ENCODE measurements at places on chromosomes 12 and 14. TPM values are rescaled to one million over a fixed set of nuclear protein-coding genes. Genes with fewer than 3 reads are reported as not detected.

The REM2 gene
- total RNA-seq = 0.93 TPM

DNA sequence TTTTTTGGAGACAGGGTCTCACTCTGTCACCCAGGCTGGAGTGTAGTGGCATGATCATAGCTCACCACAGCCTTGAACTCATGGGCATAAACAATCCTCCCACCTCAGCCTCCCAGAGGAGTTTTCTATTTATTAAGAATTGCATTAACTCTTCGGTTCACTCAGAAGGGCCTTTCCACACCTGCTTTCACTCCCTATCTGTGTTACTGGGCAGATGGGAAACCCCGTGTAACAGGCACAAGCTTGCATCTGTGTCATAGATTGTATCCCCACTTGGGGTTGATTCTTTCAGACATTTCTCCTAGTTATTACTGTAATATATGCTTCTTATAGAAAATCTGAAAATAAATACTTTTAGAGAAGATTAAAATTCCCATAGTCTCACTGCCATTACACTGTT lies 38.7 kb downstream of the STX2 start:
- ATAC-seq = no peak

GRCh38 chr12:91717804-91718203 lies 427.8 kb downstream of the BTG1 start:
- ATAC-seq = no peak

GRCh38 chr14:29759521-29760340 lies 167.9 kb downstream of the PRKD1 start:
- ATAC-seq = no peak

- peak; percentile 79 for ATAC-seq
These were observed 15.4 kb downstream of the SELPLG start for GRCh38 chr12:108618079-108618952.

GRCh38 chr14:100785626-100786025 lies 40.3 kb upstream of the MEG3 start:
- no peak for ATAC-seq

- ATAC-seq = no peak
These were observed 29.6 kb upstream of the PRMT8 start for GRCh38 chr12:3461391-3461790.

- ATAC-seq = no peak
These were observed 8.8 kb downstream of the SUSD6 start for GRCh38 chr14:69620211-69620611.

The EIF5 gene
- total RNA-seq = 184 TPM

DNA sequence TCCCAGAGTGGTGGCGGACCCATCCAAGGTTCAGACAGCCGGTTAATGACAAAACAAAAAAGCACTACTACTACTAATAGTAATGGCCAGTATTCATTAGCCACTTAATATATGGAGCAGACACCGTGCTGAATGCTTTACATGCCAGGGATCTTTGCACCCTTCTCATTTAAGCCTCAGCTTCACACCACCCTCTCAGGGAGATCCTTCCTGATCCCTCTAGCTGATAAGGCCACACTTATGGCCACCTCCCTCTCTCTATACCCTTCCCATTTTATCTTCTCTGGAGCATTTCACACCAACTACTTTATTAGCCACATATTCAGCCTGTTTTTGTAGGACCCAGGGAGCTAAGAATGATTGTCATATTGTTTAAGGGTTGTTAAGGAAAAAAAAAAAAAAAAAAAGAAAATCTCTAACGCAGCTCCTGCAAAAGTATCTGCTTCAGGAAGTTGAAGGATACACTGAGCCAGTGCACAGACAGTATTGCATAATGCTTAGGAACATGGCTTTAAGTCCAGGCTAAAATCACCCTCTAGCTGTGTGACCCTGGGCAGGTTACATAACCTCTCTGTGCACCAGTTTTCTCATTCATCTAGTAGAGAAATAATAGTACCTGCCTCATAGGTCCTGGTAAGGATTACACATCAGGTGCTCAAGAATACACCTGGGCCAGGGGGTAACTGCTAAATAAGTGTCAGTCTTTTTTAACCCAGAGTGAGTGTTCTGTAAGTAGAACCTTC lies 29.4 kb downstream of the NUAK1 start:
- no peak for ATAC-seq

DNA sequence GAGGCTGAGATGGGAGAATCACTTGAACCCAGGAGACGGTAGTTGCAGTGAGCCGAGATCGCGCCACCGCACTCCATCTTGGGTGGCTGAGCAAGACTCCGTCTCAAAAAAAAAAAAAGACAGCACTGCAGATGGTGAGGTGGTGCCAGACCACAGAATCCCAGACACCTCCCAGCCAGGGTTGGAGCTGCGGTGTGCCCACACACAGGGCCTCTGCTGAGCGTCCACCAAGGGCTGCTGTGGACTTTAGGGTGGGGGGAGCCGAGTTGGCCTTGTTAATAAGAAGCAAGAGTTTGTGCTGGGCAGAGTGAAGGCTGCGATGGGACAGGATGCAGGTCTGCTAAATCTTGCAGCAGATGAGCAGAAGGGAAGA lies 14.2 kb downstream of the KMT5A start:
- no peak for ATAC-seq

GRCh38 chr12:108016022-108016564 lies 113.0 kb upstream of the WSCD2 start:
- ATAC-seq = no peak

The CACNA1C gene
- 35.5 TPM for total RNA-seq

The VRTN gene
- total RNA-seq = not detected

DNA sequence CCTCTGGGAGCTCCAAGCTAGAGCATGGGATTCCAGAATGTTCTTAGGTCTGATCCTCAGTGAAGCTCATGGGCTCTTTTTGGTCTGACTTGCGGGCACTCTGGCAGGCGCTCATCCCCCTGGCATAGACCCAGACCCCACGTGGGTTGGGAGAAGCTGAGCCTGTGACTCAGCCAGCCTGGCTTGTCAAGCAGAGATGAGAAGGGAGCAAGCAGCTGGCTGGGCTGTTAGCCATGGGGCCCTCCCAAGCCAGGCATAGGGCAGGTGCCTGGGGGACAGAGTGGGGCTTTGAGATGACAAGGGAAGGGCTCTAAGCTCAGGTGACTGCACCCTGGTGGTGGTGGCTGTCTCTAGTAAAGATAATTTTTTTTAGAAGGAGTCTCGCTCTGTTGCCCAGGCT lies 80.3 kb upstream of the NOS1 start:
- ATAC-seq = no peak

The TRHDE gene
- total RNA-seq = 0.74 TPM

DNA sequence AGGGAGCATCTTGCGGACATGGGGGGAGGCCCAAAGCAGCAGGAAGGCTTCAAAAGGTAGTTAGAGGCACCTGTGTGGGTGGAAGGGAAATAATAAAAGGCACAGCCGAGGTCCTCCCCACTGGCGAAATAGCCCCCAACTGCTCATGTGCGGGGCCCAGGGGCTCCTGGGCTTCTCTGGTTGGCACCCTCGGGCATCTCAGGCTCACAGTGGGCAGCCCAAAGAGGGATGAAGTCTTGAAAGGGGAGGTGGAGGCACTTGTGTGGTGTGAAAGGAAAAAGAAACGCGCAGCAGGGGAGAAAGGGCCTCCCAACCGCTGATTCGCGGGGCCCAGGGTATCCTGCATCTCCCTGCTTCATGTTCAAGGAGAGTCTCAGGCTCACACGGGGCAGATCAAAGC lies 579.4 kb downstream of the ALG10 start:
- ATAC-seq = no peak

- ATAC-seq = no peak
These were observed 19.0 kb upstream of the DRAM1 start for GRCh38 chr12:101858361-101858760.

The TCL1B gene
- not detected for total RNA-seq

DNA sequence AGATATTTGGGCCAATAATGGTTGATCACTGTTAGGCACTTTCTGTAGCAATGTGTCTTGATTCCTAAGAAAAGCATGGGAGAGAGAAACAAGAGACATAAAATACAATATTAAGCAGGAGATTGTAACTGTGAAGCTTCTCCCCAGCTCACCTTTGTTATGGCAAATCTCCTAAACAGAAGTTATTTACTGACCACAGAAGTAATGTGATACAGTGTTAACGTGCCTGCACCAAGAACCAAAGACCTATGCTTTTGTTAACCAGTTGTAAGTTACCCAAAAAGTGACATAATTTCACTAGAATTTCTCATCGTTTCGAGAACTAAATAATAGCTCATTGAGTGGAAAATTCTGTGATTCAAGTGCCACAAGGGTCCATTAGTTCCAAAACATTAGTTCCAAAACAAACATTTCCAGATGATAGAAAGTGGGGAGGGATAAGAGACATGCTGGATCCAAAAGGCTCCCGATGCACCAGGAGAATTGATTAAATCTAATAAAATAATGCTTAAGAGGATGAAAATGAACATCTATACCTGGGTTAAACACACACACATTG lies 14.3 kb downstream of the RERG start:
- ATAC-seq = no peak

GRCh38 chr14:35079742-35080141 lies 33.7 kb downstream of the FAM177A1 start:
- ATAC-seq = no peak

- no peak for ATAC-seq
These were observed 16.1 kb downstream of the ISCA2 start for GRCh38 chr14:74509587-74510222.

The SIX4 gene
- total RNA-seq = 2.0 TPM

- no peak for ATAC-seq
These were observed 542.2 kb upstream of the USP15 start for GRCh38 chr12:61717986-61718385.
